Stomach (tissue), 19 donors: ENCODE measurements at places on chromosomes 6 and 20. TPM values are rescaled to one million over a fixed set of nuclear protein-coding genes. Genes with fewer than 3 reads are reported as not detected.

The SLC17A1 gene
- not detected for polyA plus RNA-seq

The HLA-DQA1 gene
- 12.5 TPM for polyA plus RNA-seq

The NRN1 gene
- 3.0 TPM for polyA plus RNA-seq

The SLC2A10 gene
- polyA plus RNA-seq = 13.3 TPM
